ENCODE measurements at places on chromosomes 13 and 19. TPM values are rescaled to one million over a fixed set of nuclear protein-coding genes. Genes with fewer than 3 reads are reported as not detected.
A peak's percentile ranks its signal among the peaks of the same experiment; 100 is the strongest.

GRCh38 chr19:23377276-23377675 is 18.0 kb downstream of the ZNF91 start:
- DNase-seq = no peak

GRCh38 chr13:30091691-30092090 is 215.7 kb downstream of the KATNAL1 start:
- DNase-seq = no peak

DNA sequence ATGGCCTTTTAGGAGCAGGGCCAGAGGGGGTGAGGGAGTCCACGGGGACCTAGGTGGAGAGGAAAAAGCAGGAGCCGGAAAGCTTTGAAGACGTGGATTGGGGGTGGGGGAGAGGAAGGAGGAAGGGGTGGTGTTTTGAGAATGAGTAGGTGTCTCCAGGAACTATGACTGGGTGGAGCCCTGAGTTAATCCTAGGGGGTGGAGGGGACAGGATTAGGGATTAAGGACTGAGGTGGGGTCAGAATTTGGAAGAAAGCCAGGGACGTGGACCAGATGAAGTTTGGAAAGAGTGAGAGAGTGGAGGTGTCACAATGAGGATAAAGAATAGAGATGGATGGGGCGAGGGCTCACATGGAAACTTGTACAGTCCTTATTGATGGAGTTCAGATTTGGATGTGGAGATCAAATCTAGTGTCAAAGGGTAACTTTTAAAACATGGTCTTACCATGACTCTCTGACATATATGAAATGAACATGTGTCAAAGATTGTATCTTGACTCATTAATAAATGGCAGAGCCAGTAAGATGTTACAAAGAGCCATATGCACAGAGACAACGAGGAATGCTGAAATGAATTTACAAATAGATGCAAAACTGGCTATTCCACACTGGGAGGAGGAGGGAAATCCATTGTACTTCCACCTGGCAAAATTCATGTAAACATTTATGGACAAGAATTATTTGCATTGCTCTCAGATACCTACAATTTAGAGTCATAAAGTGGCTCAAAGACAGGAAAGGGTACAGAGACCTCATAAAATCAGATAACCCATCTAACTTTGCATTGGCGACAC is 1.7 kb upstream of the KLK13 start:
- no peak for DNase-seq

GRCh38 chr19:34925278-34925855 is 1.3 kb upstream of the ZNF30 start:
- DNase-seq = no peak

DNA sequence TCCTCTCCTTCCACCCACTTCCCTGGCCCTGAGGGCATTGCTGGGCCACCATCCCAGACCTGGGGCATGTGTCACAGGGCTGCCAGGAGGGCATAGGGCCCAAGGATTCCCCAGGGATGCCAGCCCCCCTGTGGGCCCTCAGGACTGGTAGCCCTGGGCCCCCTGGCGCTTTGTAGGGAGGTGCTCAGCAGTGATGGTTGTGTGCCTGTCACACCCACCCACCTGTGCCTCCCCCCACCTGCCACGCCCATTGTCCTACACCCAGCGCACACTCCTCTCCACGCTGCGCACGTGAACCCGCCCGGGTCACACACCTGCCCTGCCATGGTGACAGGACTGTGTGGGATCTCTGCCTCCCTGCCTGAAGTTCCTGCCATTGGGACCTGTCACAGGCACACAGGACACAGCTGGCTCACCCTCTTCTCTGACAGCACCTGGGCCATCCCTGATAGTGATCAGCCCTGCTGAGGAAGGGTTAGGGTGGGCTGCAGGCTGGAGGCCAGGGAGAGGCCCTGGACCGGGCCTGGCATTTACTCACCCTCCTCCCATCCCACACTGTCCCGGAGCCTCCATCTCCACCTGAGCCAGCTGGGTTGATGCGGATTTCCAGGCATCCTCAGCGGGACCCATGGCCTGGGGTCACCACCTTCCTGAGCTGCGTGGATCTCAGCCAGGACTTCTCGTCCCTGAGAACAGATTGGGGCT is 23.9 kb downstream of the WTIP start:
- peak; percentile 87 for DNase-seq

- DNase-seq = no peak
Measured at GRCh38 chr19:33263325-33264023, 37.8 kb upstream of the SLC7A10 start.

DNA sequence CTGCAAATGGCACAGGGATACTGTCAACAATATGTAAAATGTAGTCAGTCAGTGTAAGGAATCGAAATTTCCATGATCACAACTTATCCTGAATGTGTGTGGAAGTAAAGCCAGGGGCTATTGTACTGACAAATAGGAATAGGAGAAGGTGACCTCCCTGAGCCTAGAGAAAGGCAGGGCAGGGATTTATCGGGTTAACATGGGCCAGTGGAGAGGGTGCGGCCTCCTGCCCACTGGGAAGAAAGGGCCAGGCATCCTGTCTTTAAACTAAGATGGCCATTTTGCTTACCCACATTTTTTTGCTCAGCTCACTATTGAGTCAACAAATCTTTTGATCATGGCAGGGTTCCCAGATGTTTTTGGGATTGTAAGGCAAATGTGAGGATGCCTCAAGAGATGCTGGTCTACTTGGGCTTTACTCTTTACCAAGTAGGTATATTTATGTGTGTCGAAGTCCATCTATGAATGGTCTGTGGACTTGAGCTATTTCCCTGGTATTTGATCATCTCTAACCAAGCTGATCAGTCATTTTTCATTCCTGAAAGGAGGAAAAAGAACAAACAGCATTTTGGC is 116.6 kb upstream of the RNF113B start:
- DNase-seq = no peak

The TBXA2R gene
- total RNA-seq = 5.4 TPM

- DNase-seq = no peak
Measured at GRCh38 chr13:93539914-93540313, 313.3 kb downstream of the GPC6 start.

DNA sequence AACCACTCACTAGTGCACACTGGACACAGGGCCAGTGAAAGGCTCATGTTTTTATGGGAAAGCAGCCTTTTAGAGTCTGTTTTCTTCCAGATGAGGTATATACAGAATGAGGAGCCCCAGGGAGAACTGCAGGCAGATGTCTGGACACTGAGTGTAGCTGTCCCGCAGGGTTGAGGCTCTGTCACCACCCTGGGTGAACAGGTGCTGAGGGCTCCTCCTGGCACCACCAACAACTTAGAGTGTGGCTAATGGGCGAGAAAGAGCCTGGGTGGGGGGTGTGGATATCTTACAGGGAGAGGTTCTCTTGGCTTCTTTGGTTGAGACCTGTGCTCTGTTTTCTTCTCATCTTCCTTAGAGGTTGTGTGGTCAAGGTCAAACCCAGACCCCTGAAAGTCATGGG is 202.1 kb upstream of the GPR12 start:
- DNase-seq = no peak

DNA sequence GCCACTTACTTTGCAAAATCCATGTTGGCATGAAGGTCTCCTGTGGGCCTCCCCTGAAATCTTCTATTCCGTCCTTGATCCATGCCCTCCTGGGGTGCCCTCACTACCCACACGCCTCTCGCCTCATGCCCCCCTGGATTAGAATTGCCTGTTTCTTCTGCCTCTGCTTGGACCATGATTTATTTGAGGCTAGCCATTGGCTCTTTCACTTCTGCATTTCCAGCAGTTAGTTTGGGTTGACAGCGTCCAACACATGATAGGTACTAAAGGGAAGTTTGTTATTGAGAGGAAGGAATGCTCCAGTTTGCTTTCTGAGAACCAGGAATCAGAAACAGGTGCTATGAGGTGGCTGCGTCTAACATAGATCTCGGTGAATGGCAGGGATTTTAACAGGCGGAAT is 30.5 kb upstream of the TPTE2 start:
- no peak for DNase-seq

GRCh38 chr19:33947265-33947964 is 150.7 kb downstream of the KCTD15 start:
- no peak for DNase-seq

DNA sequence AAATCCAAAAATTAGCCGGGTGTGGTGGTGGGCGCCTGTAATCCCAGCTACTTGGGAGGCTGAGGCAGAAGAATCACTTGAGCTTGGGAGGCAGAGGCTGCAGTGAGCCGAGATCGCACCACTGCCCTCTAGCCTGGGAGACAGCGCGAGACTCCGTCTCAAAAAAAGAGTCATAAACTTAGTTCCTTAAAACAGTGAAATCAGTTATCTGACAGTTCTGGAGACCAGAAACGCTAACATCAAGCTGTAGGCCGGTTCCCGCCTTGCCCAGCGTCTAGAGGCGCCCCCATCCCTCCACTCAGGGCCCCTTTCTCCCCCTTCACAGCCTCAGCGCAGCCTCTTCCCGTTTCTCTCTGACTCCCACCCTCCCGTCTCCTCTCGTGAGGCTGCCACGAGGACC is 11.9 kb downstream of the ADAT3 start:
- no peak for DNase-seq

GRCh38 chr13:113849981-113850721 is 13.7 kb downstream of the GAS6 start:
- peak; percentile 55 for DNase-seq

GRCh38 chr13:77779552-77780272 is 82.2 kb downstream of the SLAIN1 start:
- no peak for DNase-seq

- no peak for DNase-seq
Measured at GRCh38 chr13:19604306-19604705, 29.2 kb upstream of the MPHOSPH8 start.

- DNase-seq = no peak
Measured at GRCh38 chr19:3346677-3347353, 19.6 kb upstream of the NFIC start.

GRCh38 chr19:13985771-13986347 is 20.3 kb downstream of the RFX1 start:
- DNase-seq = no peak

DNA sequence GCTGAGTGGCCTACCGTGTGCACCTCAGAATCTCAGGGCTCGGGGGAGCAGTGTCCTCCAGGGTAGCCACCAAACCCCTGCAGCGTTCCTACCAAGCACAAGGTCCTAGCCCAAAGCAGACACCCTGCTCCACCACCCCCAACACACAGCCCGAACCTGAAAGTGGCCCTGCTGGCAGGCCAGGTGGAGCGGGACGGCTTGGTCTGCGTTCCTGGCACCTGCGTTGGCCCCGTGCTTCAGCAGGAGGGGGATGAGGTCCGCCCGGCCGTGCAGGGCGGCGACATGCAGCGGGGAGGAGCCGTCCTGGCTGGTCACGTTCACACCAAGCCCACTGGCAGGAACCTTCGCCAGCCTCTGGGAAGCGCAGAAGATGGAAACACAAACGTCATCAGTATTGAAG is 26.5 kb downstream of the PDCD5 start:
- DNase-seq = no peak

The TNNI3 gene
- not detected for total RNA-seq

DNA sequence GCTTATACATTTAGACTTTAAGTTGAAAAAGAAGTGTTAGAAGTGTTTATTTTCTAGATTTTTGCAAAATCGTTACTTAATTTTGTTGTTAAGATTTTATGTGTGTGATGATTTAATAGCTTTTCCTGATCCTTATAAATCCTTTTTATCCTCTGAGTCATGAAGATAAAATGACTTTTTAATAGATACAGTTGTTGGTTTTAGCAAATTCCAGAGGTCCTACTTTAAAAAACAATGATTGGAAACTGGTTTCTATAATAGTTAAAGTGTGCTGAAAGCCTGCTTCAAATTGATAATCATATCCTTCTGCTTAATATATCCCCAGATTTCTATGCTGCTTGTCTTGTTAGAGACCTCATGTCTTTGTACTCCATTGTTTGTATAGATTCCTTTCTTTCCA is 39.0 kb downstream of the RNASEH2B start:
- DNase-seq = no peak

The ZNF99 gene
- 0.10 TPM for total RNA-seq

DNA sequence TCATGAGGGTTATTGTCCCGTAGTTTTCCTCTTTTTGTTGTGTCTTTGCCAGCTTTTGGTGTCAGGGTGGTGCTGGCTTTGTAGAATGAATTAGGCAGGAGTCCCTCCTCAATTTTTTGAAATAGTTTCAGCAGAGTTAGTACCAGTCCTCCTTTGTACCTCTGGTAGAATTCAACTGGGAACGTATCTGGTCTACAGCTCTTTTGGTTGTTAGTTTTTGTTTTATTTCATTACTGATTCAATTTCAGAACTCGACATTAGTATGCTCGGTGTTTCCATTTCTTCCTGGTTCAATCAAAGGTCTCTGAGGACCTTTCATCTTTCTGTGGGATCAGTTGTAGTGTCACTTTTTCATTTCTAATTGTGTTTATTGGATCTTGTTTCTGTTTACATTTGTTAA is 1237.0 kb upstream of the PCDH9 start:
- no peak for DNase-seq

GRCh38 chr19:39064405-39064804 is 19.8 kb upstream of the ACP7 start:
- no peak for DNase-seq

All from mesenteric fat pad (tissue), 1 donor.